ENCODE measurements at places on chromosomes 3 and 15.

DNA sequence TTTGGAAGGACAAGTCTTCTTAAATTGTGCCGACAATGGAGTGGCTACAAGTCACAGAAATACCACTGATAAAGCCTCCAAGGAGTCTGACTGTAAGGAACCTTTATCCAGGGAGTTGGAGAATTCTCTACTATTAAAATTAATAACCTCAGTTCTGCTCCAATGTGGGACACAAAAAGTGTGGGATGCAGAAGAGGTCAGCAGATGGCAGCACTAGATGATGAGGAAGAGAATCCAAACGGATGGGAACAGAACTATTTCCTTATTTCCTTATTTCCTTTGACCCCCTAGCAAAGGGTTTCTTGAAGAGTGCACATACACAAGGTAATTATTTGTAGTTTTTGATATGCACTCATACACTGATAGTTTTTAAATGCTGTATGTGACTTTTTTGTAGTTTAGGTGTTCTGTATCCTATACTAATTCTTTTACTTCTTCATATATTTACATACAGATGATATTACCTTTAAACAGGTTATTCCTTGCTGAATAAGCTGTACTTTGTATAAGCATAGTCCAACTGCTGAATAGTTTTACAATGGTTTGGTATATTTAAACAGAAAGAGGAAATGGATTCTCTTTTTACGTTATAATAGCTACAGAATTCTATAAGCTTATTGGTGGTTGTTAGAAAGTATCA, 25.6 kb upstream of the NLGN1 start:
- peak; percentile 3 for DNase-seq

DNA sequence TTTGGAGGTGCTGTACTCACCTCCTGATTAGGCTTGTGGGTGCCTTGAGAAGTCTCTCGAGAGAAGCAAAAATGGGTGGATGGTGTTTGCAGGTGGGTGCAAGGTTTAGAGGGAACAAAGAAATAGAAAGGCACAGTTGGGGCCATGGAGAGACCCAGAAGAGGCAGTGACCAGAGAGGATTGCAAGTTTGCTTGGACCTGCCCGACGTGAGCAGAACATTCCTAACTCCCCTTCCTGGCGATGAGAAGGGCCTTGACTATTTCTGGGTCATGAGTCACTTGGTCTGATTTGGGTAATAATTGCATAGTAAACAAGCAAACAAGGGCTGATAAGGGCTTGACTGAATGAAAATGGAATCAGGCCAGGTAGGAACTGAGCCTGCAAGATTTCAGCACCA, 7.0 kb upstream of the CTSH start:
- DNase-seq = no peak

DNA sequence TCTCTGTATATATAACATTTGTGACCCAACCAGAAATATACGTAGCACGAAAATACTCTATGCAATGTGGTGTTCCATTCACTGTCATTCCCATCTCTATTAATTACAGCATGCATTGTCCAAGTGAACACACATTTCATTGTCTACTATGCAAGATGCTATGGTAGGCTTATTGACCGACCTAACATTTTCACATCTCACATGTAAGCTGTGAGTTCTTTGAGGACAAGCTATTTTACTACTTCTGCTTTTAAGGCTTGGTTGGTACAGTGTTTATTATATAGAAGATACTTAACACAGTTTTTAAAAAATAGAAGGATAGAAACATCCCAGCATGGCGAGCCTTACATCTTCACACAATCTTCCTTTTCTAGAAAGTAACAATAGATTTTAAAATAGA, 164.4 kb downstream of the KLHL25 start:
- no peak for DNase-seq

DNA sequence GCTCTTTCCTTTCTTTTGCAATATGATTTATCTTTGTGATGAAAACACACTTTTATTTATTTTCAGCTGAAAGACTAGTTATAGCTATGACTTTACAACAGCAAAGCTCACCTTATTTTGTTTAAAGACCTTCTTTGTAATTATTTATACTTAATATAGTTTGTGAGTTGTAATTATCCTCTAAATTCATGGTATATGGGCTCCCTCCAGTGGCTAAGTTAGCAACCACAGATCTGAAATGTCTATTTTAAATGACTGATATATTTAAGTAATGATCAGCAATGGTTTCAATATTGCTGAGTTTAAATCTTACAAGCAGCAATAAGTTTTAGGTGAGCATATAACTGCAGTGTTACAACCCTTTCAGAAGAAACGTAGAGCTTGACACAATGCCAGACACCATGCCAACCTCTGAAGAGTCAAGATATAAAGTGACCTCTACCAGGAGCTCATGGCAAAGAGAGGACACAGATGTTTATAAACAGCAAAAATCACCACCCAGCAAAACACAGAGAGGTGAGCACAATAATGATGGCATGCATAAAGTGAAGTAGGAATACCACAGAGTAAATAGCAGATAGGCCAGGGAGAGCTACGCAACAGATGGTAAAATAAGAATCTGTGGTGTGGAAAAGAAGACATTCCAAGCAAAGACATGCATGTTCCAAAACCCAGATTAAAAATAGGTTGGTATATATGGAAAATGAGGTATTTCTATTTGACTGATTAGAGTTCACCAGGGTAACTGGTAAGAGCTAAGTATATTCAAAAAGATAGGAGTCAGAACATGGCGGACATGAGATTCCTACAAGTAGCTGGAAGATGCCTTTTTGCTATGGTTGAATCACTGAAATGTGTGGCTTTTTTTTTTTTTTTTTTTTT, 143.7 kb upstream of the ZNF385D start:
- DNase-seq = no peak

GRCh38 chr3:31247850-31248562, 284.7 kb upstream of the STT3B start:
- DNase-seq = no peak

DNA sequence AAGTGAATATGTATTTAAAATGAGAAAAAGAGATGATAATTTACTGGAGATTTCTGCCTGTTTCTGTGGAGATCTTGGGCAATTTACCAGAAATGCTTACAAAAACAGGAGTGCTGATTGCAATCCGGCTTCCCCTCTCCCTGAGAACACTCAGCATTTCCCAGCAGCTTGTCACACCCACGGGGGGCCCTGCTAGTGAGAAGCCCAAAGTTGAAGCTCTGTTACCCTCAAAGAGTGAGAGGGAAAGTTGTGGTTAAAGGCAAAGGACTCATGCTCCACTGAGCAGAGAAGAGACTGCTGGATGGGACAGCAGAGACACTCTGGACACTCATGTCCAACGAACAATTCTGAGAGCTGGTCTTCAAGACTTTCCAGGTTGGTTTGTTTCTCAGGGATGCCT, 2.9 kb downstream of the MCTP2 start:
- DNase-seq = no peak

- no peak for DNase-seq
These were observed 19.6 kb upstream of the RNU6-1 start for GRCh38 chr15:67859331-67859946.

DNA sequence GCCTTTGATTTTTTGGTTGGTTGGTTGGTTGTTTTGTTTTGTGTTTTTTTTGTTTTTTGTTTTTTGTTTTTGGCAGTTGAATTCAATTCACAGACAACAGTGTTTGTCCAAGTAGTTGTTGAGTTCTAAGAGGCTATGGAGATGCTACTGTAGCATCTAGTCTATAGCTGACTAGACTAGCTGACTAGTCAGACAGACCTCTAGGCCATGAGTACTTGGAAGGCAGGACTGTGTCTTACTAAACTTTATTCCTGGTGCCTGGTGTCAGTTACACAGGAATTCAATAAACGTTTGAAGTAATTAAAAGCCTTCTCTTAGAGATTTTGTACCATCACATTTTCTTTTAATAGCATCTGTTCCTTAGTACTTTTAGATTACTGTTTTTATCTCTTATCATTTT, 35.7 kb downstream of the RNF13 start:
- no peak for DNase-seq

GRCh38 chr15:39282663-39283208, 298.1 kb upstream of the THBS1 start:
- no peak for DNase-seq

DNA sequence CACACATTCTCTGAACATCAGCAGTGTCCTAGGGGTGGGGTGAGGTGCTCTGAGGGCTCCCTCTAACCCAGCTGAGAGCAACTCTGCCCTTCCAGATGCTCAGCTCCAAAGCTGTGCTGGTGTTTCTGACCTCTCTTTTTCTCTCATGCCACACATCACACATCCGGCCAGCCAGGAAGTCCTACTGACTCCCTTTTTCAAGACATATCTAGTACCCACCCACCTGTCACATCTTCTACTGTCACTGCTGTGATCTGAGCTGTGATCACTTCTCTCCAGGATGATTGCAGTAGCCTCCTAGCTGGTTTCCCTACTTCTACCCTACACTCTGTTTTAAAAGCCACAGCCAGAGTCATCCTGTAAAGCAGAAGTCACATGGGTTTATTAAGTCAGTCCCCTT, 30.2 kb upstream of the MASP1 start:
- no peak for DNase-seq

GRCh38 chr3:114518206-114518808, 224.5 kb downstream of the TIGIT start:
- no peak for DNase-seq

DNA sequence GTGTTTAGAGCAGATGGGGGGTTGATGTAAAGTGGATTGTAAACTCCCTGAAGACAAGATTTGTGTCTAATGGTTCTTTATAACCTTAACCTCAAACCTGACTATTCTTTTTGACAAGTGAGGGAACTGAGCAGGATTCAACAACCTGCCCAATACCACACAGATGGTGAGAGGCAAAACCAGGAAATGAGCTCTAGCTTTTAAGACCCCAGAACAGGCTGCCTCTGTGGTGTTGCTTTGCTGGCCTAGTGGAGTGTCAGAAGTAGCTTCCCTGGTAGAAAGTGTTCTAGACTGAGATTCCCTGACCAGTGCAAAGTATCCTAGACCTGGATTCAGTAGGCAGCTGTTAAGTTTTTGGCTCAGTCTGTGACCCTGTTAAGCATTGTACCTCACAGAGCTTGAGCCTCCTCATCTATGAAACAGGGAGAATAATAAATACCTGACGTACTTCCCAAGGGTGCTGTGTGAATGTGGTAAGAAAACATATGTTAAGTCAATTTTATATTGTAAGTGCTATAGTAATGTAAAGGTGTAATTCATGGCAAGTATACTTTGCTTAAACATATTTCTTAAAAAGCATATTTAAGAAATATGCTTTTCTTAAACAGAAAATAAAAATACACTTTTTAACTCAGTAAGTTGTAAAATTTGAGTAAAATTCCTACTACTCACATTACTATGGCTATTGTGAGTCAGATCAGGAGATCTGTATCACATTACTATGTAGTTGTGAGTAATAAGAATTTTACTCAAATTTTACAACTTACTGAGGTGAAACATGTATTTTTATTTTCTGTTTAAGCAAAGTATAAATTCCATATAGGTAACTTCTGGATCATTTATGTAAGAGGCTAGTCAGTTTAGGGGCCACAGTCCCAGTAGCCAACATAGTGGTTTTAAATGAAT, 8.8 kb downstream of the GPR87 start:
- DNase-seq = no peak

- DNase-seq = no peak
These were observed 78.9 kb upstream of the TRIM42 start for GRCh38 chr3:140599009-140599408.

DNA sequence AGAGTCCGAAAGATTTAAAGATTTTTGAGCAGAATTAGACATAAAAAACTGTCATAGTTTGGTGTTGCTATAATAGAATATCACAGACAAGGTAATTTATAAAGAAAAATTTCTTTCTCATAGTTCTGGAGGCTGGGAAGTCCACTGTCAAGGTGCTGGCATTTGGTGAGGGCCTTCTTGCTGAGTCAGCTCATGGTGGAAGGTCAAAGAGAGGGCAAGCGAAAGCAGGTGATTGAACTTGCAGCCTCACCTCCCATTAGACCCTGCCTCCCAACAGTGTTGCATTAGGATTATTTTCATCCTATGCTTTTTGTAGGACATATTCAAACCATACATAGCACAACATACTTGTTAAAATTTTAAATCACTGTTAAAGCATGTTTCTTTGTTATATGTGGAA, 9.9 kb downstream of the SELENOT start:
- DNase-seq = no peak
